NCI-H1417 treated with DMSO at 0.1 percent for 48 hours (cell line): ENCODE measurements at places on chromosomes 5 and 9.

DNA sequence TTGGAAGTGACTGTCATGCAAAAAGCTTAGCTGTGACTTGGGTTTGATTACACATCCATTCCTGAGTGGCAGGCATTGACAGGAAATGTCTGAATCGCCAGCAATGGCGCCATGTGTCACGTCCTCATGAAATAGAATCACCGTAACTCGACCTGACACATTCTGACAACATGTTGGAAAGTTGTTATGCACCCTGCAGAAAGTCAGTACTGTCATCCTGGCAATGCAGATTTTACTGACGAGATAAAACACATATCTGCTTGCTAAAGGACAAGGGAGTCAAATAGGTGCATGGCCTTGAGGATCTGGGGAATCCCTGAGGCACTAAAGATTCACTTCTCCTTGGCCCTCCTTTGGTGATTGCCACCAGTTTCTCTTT, 344.2 kb downstream of the SPATA31D1 start:
- DNase-seq = peak; percentile 66

GRCh38 chr9:126169736-126170135, 156.9 kb upstream of the MVB12B start:
- DNase-seq = no peak

DNA sequence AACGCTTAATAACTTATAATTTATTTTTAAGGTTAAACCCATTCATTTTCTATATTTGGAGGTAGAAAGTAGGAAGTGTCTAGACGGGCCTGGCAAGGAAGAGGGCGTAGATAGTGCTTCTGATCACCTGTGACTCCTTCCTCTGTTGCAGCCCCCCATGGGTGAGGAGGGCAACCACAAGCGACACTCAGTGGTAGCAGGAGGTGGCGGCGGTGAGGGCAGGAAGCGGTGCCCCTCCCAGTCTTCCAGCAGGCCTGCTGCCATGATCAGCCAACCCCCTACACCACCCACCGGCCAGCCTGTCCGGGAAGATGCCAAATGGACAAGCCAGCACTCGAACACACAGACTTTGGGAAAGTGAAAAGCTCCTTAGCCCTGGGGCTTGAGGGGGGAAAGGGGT, 36.7 kb downstream of the FAXDC2 start:
- DNase-seq = no peak

DNA sequence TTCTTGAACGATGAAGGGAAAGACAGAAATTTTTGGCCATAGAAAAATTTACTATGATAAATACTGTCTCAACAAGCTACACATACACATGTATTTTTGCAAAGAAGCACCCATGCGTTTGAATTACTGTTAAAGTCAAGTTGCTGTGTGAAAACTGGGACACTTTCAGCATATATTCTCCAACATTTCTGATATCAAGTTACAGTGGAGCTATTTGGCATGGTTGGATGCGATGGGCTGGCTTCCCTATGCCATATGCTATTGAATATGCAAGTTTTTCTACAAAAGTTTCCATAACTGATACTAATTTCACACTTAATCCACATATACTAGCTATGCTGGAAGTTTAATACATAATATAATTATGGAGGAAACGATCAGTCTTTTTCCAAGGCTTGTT, 381.4 kb downstream of the CTNND2 start:
- DNase-seq = no peak

GRCh38 chr9:34995670-34996060, 6.1 kb downstream of the DNAJB5 start:
- no peak for DNase-seq

- DNase-seq = no peak
Observed at GRCh38 chr5:69007163-69007562, 86.7 kb upstream of the SLC30A5 start.

GRCh38 chr5:15021266-15022046, 149.9 kb upstream of the ANKH start:
- no peak for DNase-seq

- no peak for DNase-seq
Observed at GRCh38 chr9:110126986-110127864, 80.7 kb downstream of the C9orf152 start.

GRCh38 chr9:121743441-121744001, 92.1 kb downstream of the DAB2IP start:
- no peak for DNase-seq

GRCh38 chr9:16571127-16571802, 299.2 kb downstream of the BNC2 start:
- no peak for DNase-seq

DNA sequence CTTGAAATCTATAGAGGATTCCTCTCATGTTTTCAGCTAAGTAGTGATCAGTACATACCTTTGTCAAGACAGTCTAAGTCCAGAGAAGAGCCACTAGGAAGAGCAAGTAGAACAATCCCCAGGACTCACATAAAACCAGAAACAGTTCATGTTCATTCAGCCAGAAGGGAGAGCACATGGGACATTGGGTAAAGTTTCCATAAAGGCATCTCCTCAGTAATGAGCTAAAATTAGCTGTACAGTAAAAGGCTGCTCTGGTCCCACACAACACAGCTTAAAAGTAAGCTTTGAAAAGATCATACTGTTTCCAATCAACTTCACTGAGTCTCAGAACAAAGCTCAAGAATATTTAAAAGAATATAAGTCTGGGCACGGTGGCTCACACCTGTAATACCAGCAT, 32.4 kb downstream of the HOMER1 start:
- DNase-seq = no peak

DNA sequence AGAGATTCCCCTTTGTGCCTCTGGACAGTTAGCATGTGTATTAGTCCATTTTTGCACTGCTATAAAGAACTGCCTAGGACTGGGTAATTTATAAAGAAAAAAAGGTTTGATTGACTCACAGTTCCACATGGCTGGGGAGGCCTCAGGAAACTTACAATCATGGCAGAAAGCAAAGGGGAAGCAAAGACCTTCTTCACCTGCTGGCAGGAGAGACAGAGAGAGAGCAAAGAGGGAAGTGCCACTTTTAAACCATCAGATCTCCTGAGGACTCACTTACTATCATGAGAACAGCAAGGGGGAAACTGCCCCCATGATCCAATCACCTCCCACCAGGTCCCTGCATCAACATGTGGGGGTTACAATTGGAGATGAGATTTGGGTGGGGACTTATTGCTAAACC, 6.0 kb downstream of the CFAP90 start:
- no peak for DNase-seq

GRCh38 chr5:159471904-159472303, 141.6 kb upstream of the IL12B start:
- DNase-seq = no peak
